ENCODE measurements at places on chromosomes 3 and 15. TPM values are rescaled to one million over a fixed set of nuclear protein-coding genes. Genes with fewer than 3 reads are reported as not detected.

BCL2A1 gene
- total RNA-seq, result not detected

TRPM1 gene
- total RNA-seq, result 4.4 TPM

SEMA6D gene
- 4.3 TPM for total RNA-seq

TRH gene
- total RNA-seq, result 2.1 TPM

DNA sequence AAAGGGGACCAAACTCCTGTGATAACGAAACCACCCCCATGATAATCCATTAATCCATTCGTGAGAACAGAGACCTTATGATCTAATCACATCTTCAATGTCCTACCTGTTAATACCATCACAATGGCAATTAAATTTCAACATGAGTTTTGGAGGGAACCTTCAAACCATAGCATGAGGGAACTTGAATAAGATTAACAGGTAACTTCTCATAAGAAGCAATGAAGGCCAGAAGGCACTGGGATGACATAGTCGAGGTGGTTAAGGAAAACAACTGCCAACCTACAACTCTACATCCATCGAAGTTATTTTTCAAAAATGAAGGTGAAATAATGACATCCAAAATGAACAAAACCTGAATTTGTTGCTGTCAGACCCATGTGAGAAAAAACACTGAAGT lies 478.9 kb downstream of the EDEM1 start:
- H3K36me3 ChIP-seq, result no peaks in the 10 kb centered on the region
- DNase-seq, result no peak
- no peak overlapping the region for H3K4me3 ChIP-seq
- H3K4me1 ChIP-seq, result no peaks in the 10 kb centered on the region

- no peak overlapping the region for H3K4me3 ChIP-seq
- no peak for DNase-seq
- no peaks in the 10 kb centered on the region for H3K4me1 ChIP-seq
Measured at GRCh38 chr3:174232658-174233429, 626.3 kb upstream of the NAALADL2 start.

- no peak overlapping the region for H3K4me3 ChIP-seq
- H3K36me3 ChIP-seq, result no peaks in the 10 kb centered on the region
- no peak for DNase-seq
- H3K4me1 ChIP-seq, result peaks cover 2% of the 10 kb centered on the region
Measured at GRCh38 chr3:31728403-31728802, 195.7 kb downstream of the STT3B start.

GRCh38 chr3:25547103-25547502 lies 117.6 kb downstream of the TOP2B start:
- no peak overlapping the region for H3K4me3 ChIP-seq
- no peak for DNase-seq
- no peaks in the 10 kb centered on the region for H3K27me3 ChIP-seq
- H3K36me3 ChIP-seq, result no peaks in the 10 kb centered on the region
- H3K4me1 ChIP-seq, result no peaks in the 10 kb centered on the region

GRCh38 chr15:59299929-59300617 lies 72.6 kb downstream of the MYO1E start:
- no peak overlapping the region for H3K27ac ChIP-seq
- no peak overlapping the region for H3K4me3 ChIP-seq
- DNase-seq, result peak; percentile 52
- no peaks in the 10 kb centered on the region for H3K36me3 ChIP-seq
- H3K27me3 ChIP-seq, result no peaks in the 10 kb centered on the region

DNA sequence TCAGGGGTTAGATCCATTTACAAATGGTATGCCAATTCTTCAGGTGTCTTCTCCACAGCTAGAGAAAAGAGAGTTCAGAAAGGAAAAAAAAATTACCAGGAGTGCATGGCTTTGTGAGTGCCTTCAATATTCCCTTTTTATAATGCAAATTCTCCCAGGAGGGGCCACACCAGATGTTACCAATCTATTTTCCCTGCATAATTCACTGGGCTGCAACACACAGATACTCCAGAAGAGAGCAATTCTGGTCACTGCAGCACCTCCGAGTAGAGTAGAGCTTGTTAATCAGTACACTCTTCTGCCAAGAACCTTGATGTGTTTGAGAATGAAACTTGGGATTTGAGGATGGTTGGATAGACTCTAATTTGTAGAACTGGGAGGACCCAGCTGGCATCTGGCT lies 80.7 kb upstream of the SPRED1 start:
- no peak overlapping the region for H3K4me3 ChIP-seq
- no peak overlapping the region for H3K27ac ChIP-seq
- H3K36me3 ChIP-seq, result no peaks in the 10 kb centered on the region
- H3K4me1 ChIP-seq, result no peaks in the 10 kb centered on the region
- H3K27me3 ChIP-seq, result no peaks in the 10 kb centered on the region

GRCh38 chr15:34584996-34585395 lies 1.5 kb upstream of the GOLGA8B start:
- no peaks in the 10 kb centered on the region for H3K27me3 ChIP-seq
- H3K27ac ChIP-seq, result no peak overlapping the region

- no peak overlapping the region for H3K4me3 ChIP-seq
- no peaks in the 10 kb centered on the region for H3K27me3 ChIP-seq
- H3K36me3 ChIP-seq, result no peaks in the 10 kb centered on the region
- peak; percentile 30 for DNase-seq
Measured at GRCh38 chr3:60215946-60216345, 1035.3 kb downstream of the FHIT start.
